ENCODE measurements at places on chromosomes 2 and 18. TPM values are rescaled to one million over a fixed set of nuclear protein-coding genes. Genes with fewer than 3 reads are reported as not detected.

CDKL4 gene
- not detected for total RNA-seq

MBP gene
- total RNA-seq = 16.5 TPM

SPHKAP gene
- total RNA-seq = 0.14 TPM

SH3RF3 gene
- total RNA-seq = 1.4 TPM

GRCh38 chr2:26245231-26245732, 543 bp downstream of the HADHB start:
- no peak overlapping the region for H3K27ac ChIP-seq
- DNase-seq = peak; percentile 79
- no peaks in the 10 kb centered on the region for H3K4me1 ChIP-seq
- no peaks in the 10 kb centered on the region for H3K27me3 ChIP-seq
- peak overlapping the region; percentile 90 for H3K4me3 ChIP-seq

- no peaks in the 10 kb centered on the region for H3K36me3 ChIP-seq
- H3K4me1 ChIP-seq = no peaks in the 10 kb centered on the region
- DNase-seq = no peak
- no peak overlapping the region for H3K27ac ChIP-seq
- H3K27me3 ChIP-seq = no peaks in the 10 kb centered on the region
These were observed 66.6 kb upstream of the RND3 start for GRCh38 chr2:150554046-150554445.

DNA sequence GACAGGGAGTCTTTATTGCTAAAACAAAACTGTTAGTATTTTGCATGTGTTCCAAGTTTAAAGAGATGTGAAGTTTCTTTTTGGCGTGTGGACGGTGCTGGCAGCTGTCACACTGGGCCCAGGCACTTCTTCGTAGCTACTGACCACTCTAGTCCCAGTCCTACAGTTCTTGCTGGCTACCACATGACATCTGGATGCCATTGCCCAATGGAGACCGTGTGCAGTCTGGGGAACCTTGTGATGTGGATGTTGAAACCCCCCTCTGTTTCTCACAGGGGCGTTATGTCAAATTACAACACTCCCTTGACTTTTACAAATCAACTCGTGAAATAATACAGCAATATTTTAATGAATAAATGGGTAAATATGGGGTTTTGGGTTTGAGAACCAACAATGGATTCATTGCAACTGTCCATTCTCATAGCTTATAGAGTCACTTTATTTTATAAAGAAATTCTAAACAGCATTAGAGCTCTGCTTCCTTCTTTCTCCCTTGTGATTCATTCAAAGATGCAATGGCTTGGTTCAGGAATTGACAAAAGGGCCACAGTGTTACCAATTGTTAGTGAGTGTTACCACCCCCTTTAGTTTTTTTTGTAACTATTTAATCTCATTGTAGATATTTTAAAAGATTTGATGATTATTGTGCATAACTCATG, 1.2 kb downstream of the GPD2 start:
- no peaks in the 10 kb centered on the region for H3K27me3 ChIP-seq
- H3K4me3 ChIP-seq = peak overlapping the region; percentile 84
- H3K4me1 ChIP-seq = peaks cover 5% of the 10 kb centered on the region
- no peak overlapping the region for H3K27ac ChIP-seq
- H3K36me3 ChIP-seq = no peaks in the 10 kb centered on the region
